ENCODE measurements at places on chromosomes 2 and 18.

- no peak for DNase-seq
Measured at GRCh38 chr2:214482728-214483127, 71.9 kb downstream of the VWC2L start.

DNA sequence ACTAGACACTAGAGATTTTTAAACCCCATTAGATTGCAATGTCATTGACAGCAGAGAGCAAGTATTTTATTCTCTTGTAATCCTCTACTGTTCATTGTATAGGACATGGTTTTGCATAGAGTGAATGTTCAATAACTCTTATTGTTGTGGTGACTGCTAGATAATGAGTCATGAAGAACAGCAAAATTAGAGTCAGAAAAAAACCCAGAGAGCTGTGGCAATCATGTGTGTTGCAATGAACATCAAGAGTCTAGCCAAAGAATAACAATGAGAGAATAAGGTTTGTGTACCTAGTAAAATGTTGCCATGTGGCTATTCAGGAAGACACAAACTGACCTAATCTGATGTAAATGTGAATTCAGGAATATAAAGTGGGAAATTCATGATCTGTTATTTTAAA is 684.0 kb downstream of the DSC3 start:
- DNase-seq = no peak

- no peak for DNase-seq
Measured at GRCh38 chr2:31957354-31958139, 53.3 kb downstream of the MEMO1 start.

- no peak for DNase-seq
Measured at GRCh38 chr2:196873511-196873910, 53.0 kb downstream of the PGAP1 start.

- no peak for DNase-seq
Measured at GRCh38 chr2:27809761-27810241, 38.3 kb downstream of the MRPL33 start.
